ENCODE measurements at places on chromosomes 1 and 21.

GRCh38 chr21:23939369-23940065 lies 1667.8 kb downstream of the MRPL39 start:
- DNase-seq = no peak

DNA sequence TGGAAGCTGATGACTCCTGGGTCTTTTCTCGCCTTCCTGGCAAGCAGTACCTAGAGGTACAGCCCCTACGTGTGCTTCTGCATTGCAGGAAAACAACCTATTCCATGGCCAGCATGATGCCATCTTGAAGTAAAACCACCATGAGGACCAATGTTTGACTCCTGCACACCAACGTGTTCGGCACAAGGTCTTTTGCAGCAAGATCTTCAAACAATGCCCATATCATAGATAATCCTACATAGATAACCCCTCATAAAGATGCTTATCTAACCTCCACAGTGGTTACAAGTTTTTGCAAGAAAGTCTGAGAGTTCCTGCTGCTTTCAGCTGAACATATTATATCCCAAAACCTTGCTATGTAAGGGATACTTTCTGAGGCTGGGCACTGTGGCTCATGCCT lies 141.1 kb upstream of the MAP1LC3C start:
- DNase-seq = no peak

DNA sequence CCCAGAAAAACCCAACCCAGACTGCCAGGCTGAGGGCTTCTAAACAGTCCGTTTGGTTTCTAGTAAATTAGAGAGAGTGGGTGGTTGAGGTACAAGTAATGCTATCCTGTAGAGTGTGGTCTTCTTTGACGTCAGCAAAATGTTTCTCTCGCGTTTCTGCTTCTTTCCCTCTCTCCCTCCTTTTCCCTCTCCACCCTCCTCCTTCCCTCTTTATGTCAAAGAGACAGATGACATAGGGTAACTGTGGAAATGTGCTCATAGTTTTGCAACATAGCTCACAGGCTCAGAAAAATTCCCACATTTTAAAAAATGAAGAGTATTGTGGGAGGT lies 158.3 kb downstream of the TOMM20 start:
- no peak for DNase-seq

- DNase-seq = no peak
Measured at GRCh38 chr1:66393586-66394287, 140.2 kb upstream of the SGIP1 start.

GRCh38 chr1:217917281-217917887 lies 286.2 kb downstream of the SPATA17 start:
- no peak for DNase-seq

- no peak for DNase-seq
Measured at GRCh38 chr1:244369256-244370057, 82.3 kb downstream of the ADSS2 start.

GRCh38 chr1:26799479-26800142 lies 11.9 kb downstream of the PIGV start:
- DNase-seq = no peak
